Activated T-cell treated with anti-CD3 and anti-CD28 coated beads for 4 hours (primary cell): ENCODE measurements at places on chromosomes 2 and 18.

DNA sequence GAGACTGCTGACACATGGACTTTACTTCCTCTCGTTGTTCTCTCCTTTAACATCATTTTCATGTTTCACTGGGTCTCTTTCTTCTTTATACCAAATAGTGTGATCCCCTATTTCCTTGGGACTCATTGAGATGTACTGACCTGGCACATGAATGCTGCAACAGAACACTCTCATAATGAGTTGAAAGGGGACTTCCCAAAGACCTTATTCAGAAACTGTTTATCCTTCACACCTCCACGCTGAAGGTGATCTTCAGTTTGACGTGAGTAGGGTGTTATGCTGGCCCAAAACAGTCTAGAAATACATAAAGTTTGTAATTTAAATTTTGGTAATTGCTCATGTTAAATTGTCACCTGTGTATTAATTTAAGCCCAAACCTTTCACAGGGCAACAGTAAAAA, 1096.8 kb upstream of the GYPC start:
- no peak for DNase-seq

DNA sequence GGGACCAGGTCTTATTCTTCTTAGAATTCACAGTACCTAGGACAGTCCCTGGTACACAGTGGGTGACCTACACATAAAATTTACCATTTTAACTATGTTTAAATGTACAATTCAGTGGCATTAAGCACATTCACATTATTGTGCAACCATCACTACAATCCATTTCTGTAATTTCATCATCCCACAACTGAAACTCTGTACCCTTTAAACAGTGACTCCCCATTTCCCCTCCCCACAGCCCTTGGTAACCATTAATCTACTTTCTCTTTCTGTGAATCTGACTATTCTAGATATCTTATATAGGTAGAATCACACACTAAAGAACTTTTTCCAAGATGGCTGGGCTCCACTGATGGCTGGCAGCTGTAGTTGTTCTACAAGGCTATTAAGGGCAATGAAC, 41.6 kb downstream of the GFPT1 start:
- no peak for DNase-seq

- DNase-seq, result no peak
Observed at GRCh38 chr2:191014653-191015020, 666 bp upstream of the STAT1 start.

- no peak for DNase-seq
Observed at GRCh38 chr18:46675112-46675511, 18.1 kb upstream of the LOXHD1 start.

- DNase-seq, result no peak
Observed at GRCh38 chr2:234245945-234246344, 195.4 kb downstream of the SPP2 start.

GRCh38 chr18:55248495-55248894, 289.2 kb upstream of the CCDC68 start:
- DNase-seq, result no peak
